Right kidney (tissue), 9 donors: ENCODE measurements at places on chromosomes 13 and 19.

- DNase-seq, result no peak
These were observed 97.6 kb downstream of the ZIC5 start for GRCh38 chr13:99873832-99874430.

DNA sequence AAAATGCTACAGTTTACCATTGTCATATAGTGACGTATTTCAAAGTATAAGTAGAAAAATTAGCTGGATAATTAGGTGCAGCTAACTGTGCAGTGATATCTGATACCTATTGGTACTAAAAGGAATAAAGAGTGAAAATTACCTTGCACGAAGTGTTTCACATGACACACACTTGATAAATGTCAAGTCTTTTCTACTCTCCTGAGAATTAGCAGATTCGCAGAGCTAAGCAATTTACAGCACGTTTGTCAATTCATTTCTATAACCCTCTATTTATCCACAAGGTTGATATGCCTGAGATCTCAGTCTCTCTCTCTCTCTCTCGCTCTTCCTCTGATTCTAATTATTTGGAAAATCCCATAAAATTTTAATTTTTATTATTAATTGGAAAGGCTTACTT lies 1109.0 kb downstream of the EFNB2 start:
- no peak for DNase-seq

- DNase-seq, result no peak
These were observed 99.4 kb downstream of the DNAJC15 start for GRCh38 chr13:43122791-43123190.

DNA sequence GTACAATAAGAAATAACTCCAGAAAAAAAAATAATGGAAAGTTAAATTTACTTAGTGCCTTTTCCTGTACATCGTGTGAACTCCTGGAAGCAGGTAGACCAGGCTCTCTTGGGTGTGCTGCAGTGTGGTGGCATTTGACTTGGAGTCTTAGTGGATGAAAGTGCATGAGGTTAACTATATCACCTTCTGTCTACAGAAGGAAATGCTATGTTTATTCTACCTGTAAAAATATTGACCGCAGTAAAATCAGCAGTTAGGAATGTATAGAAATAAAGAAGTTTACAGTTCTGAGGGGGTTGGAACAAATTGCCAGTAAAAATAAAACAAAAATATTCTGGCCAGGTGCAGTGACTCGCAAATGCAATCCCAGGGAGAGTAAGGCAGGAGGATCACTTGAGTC lies 722.1 kb downstream of the LIG4 start:
- DNase-seq, result no peak

DNA sequence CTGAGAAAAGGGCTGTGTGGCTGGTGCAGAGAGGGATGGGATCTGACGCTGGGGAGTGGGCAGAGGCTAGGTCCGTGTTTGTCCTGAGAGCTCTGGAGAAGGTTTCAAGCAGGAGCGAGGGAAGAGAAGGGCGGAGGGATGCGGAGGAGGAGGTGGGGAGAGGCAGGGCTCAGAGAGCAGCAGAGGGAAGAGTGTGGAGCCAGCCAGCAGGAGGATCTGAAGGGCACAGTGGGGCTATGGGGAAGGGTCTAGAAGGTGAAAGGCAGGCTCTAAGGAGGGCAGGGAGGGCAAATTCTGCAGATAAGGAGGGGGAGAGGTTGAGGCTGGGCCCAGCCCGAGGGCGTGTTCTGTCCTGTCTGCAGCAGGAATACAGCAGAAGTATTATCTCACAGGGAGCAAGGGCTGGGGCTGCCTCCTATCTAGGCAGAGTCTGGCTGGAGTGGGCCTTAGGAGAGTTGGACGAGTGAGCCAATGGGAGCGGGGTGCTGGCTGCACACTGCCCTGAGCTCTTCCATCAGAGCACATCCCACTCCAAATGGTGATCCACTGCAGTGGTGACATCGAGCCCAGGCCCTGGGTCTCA lies 6.1 kb downstream of the AP2A1 start:
- DNase-seq, result no peak

DNA sequence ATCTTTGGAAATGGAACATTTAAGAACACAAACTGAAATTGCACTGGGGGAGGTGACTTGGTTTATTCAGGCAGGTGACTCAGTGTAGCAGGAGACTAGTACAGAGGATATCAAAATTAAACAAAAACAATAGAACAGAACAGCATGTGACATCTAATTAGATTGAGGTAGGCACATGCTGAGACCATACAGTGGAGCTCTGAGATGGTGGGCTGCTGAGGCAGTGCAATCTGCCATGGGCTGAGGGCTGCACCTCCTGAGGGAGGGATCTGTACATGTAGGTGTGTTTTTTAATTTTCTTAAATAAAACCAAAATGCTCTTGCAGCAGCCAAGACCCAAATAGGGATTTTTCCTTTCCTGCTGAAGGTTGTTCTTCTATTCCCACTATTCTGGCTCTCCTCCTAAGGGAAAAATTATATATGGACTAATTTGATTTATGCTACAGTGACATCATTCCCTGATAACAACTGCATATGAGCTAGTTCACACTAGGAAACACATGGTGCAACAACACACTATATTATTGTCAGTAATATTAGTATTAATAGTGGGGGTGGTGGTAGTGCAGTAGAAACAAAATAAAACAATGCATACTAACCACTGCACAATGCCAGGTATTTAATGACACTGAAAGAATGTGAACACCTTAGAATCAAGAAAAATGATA lies 48.0 kb downstream of the LNX2 start:
- DNase-seq, result no peak

- DNase-seq, result no peak
These were observed 21.4 kb downstream of the TSSK6 start for GRCh38 chr19:19493841-19494546.

DNA sequence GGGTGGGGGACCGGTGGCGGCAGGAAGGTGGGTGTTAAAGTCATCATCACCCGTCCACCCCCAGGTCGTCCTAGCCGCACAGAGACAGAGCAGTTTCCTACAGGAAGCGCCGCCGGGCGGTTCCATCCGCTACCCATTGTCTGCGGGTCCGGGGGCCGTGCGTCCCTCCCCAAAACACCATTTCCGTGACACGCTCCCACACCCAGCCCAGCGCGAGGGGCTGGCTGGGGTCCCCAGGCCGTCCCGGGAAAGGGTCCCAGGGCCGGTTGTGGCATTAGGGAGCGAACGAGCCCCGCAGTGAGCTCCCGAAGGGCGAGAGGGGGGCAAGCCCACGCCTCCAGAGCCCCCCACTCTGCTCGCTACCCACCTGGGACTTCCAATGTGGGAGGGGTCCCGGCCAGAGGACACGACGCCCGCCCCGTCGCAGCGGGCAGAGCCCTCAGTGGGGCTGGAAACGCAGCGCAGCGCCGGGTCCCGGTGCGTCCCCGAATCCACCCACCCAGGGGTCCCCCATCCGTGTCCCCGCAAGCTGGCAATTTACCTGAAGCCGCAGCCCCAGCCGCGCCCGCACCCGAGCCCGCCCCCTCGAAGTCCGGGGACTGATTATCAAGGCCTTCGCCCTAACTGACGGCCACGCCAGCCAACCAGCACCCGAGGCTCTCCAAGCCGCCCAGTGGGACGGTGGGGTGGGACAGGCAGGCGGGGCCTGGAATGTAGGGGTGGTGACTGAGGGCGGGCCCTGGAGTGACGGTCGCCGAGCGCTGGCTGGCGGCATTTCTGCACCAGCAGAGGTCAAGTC lies at the start of gene KANK3:
Gene KANK3 (minus strand): TSS at position 579 of the 799 bp plus-strand sequence. CDS start 5,434 bp downstream, outside the sequence.
- DNase-seq, result peak; percentile 69

DNA sequence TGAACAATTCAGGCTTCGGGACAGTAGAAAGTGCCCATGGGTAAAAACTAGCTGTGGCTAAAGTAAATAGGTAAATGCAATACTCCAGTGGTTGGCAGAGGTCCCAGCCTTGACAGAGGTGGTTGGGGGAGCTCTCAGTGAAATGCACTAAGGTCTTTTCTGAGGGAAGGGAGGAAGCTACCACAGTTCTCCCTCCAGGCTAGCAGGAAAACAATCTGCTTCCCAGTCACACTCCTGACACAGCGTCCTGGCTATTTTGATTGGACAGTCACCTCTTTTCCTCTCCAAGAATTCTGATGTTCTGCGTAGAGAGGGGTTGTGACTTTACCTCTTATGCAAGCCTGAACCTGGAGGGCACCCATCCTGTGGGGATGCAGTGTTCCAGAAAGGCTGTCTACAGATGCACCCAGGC lies 128.7 kb downstream of the CYSLTR2 start:
- no peak for DNase-seq

- no peak for DNase-seq
These were observed 3.6 kb downstream of the SERTAD1 start for GRCh38 chr19:40421993-40422747.

DNA sequence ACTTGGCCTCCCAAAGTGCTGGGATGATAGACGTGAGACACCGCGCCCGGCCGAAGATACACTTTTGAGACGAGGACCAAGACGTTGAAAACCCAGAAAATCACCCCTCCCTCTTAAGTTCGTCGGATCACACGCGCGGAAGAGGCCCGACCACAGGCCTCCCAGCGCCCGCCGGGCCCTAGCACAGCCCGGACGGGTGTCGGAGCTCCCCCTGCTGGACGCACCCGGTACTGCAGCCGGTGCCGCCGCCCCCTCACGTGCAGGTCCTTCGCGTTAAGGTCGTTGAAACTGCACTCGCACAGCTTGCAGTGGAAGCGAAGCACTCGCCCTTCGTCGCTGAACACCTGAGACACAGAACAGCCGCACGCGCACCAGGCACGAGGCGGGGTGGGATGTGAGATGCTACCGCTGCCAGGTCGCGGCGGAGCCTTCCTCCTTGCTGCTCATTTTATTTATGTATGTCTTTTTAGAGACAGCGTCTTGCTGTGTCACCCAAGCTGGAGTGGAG lies 35.7 kb upstream of the MATK start:
- DNase-seq, result peak; percentile 62
